Right renal cortex interstitium (tissue), 3 donors: ENCODE measurements at places on chromosomes 3 and 15.
A peak's percentile ranks its signal among the peaks of the same experiment; 100 is the strongest.

DNA sequence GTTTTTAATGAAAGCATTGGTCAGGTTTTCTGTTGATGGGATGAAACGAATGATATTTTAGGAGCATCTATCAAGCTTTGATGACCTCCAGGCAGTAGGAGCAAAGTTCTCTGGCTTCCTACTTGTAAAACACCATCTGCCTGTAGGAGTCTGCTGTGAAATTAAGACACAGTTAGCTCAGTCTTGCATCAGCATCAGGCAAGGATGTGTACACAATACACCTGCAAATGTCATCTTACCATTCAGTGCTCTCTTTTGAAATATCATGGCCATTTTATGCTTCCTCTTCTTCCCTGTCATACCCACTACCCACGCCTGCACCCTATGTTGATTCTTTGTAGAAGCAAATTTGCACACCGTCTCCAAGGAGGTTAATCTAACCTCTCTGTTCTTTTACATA lies 38.2 kb downstream of the B3GALNT1 start:
- no peak for DNase-seq

DNA sequence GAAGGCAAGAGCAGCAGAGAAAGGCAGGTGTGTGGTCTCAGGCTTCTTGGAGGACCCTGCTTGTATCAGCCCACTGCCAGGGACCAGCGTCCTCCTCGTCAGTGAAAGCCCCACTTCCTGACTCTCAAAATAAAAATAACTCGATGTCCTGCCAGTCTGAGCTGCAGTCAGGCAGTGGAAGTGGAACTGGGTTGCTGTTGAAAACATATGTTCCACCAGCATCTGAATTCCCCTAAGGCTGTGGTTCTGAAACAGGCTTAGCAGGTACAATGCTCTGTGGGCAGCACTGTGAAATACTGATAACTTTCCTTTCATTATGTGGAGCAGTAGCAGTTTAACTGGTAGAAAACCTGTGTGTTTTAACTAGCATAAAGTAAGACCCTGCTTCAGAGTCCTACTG lies 121.6 kb upstream of the EIF1B start:
- DNase-seq, result no peak

GRCh38 chr3:178518660-178519396 lies 17.4 kb upstream of the KCNMB2 start:
- no peak for DNase-seq

DNA sequence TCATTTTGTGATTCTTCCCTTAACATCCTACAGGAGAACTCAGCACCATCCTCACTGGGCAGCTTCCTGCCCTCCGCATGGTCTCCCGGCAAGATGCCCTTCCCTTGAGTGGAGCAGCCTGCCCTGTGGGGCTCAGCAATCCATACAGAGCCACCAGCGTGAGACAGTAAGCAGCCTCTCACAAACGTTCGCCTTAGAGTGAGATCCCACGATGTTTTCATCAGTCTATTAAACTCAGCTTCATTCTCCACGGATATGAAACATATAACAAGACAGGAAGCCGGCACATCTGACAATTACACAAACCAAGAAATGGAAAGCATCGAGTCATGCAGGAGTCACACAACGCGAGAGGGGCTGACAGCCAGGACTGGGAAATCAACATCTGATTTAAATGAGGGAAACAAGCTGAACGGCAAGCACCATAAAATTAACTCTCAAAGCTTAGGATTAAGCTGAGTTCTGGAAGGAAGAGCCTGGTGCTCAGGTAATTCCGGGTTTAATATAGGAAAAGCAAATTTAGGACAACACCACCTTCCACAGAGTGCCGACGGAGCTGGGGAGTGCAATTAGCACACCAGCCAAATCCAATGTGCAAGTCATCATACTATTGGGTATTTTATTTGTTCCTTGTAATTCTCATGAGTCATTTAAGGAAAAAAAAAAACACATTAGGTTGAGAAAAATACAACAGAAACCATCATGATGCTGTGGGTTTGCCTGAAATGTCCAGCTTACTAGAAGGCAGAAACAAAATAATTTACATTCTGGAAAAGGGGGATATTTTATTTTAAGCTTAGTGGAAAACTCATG lies 272.0 kb downstream of the OCA2 start:
- DNase-seq, result no peak

DNA sequence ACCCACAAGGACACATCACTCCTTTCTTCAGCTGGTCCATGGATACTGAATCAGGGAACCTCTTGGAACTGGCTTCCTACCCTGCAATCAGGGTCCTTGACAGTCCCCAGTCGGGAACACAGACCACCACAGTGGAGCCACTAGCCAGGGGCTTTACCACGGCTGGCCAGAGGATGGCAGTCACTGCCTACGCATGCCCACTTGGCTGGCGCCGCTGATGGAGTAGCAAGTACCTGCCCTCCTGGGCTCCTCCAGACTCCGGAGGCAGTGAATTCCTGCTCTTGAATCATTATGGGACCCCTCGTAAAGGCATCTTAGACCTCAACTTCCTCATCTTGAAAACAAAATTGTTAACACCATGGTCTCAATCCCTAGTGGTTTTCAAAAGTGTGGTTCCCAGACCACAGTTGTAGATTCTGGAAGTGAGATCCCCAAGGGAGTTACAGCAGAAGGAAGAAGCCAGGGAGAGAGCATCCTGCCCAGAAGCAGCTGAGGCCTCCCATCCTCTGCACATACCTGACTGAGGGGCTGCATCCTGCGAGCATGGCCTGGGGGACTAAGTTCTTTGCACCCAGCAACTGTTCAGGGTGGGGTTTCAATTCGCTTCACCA lies 9.1 kb upstream of the SKIC8 start:
- DNase-seq, result peak; percentile 52

GRCh38 chr3:178778589-178778988 lies 242.4 kb downstream of the KCNMB2 start:
- DNase-seq, result no peak

GRCh38 chr3:47877290-47877689 lies 74.4 kb downstream of the DHX30 start:
- DNase-seq, result no peak

DNA sequence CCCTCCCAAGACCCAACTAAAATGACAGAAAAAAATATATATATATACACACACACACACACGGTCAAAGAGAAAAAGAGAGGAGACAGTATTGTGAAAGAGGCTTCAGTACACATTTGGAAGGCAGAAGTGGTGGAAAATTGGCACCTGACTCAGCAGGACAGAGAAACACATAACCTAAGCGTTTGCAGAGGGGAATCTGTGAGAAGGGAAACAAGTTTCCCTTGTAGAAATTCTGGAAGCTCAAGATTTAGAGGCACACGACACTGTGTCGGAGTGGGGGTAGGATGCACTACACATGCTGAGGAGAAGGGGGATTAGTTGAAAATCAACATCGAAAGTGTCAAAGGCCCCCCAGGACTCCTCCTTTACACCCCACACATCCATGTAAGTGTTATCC lies 53.1 kb downstream of the PAK2 start:
- no peak for DNase-seq

- DNase-seq, result no peak
These were observed 118.7 kb upstream of the SMAD3 start for GRCh38 chr15:66946578-66947164.

GRCh38 chr3:86056962-86057361 lies 934.0 kb downstream of the VGLL3 start:
- DNase-seq, result no peak

DNA sequence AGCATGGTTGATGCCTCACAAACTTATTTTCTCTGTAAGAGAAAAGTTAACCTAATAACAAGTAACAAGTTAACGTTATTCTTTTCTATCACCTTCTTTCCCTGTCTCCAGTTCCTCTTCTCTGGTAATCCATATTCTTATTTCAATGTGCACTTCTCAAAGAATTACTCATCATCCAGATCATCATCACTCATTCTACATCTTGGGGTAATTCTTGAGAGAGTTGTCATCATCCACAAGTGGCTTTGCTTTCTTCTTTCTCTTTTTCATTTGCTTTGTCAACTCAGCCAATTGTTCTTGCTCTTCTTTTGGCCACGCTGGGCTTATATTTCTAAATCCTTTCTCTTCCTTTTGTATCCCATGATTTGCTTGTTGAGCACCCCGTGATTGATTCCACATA lies 20.8 kb upstream of the RNF111 start:
- DNase-seq, result no peak

GRCh38 chr15:38171973-38172372 lies 80.7 kb upstream of the SPRED1 start:
- DNase-seq, result no peak

DNA sequence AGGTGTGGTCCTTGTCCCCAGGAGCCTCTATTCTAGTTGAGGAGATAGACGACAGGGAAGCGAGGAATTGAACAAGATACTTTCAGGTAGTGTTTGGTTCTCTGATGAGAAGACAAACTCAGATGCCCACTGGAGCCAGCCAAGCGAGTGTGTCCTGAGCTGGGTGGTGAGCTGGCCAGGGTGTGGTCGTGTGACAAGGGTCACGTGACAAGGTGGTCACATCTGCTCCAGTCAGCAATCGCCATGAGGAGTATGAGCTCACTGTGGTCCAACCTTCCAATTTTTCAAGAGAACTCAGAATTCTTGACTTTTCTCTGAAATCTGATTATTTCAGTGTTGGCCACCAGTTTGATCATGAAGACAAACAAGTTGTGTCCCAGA lies 39.5 kb downstream of the SLC6A6 start:
- no peak for DNase-seq

- no peak for DNase-seq
These were observed 523.2 kb downstream of the SOX2 start for GRCh38 chr3:182234881-182235280.

DNA sequence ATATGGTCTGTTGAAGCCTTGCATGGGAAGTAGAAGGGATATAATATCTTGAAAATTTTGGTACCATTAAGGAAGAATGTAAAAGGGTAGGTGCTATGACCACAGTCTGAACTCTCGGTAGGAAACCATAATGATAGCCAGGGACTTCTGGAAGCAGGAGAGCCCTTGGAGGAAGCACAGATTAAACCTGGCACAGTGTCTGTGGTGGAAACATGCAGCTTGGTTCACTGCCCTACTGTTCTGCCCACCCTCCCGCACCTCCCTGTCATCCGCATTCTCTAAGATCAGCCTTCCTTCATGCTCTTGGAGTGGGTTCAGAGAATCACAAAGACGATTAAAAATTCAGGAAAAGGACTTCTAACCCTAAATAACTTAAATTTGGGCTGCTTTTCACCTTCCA lies 20.9 kb downstream of the VPS8 start:
- DNase-seq, result no peak

- no peak for DNase-seq
These were observed 4.6 kb downstream of the ANAPC13 start for GRCh38 chr3:134481166-134481565.

- DNase-seq, result no peak
These were observed 620.5 kb upstream of the TBL1XR1 start for GRCh38 chr3:177817751-177818150.

- no peak for DNase-seq
These were observed 77.8 kb downstream of the WWTR1 start for GRCh38 chr3:149579838-149580542.

DNA sequence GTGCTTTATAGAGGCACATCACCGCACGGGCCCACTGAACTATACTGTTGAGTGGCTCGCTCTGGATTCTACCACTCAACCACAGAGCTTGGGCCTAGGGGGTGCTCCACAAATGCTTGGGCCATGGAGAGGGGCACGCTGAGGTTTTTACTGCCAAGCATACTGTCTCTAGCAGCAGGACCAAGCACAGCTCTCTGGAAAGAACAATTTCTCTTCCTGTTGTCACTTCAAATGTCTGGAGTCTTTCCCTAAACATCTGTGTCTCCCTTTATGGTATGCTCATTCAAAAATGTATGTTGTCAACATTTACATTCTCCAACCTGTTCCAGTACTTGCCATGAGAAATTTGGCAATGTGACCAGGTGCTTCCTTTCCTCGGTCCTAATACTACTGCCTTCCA lies 114.7 kb upstream of the TPM1 start:
- no peak for DNase-seq

DNA sequence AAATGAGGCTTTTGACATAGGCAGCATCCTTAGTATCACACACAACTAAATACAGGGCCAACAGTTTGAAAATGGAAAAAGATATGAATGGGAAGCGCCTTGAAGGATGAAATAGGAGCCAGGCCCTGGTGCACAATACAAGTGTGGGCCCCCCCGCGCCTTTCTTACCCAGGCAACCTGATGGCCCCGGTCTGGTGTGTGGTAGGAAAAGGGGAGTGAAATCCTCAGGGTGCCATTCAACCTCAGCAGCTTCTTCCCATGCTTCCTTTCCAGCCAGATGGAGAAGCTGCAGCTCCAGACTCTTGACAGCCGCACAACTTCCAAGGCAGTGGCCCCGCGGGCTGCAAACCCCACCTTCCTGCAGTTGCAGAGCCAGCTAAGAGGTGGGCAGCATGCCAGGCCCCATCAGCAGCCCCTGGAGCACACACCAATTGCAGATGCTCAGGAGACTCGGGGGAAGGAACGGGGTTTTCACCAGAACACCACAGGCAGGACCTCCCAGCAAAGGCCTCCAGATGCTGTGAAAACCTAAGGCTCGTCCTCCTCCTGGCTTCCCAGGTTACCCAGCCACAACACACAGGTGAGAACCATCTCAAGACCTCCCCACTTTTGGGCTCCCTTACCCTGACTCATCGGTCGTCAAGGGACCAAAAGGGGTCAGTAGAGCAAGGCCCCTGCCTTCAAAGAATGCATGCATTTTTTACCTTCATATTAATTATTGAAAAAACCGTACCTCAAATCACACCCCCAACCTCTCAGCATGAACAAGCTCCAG lies 101.6 kb downstream of the CPN2 start:
- DNase-seq, result no peak

DNA sequence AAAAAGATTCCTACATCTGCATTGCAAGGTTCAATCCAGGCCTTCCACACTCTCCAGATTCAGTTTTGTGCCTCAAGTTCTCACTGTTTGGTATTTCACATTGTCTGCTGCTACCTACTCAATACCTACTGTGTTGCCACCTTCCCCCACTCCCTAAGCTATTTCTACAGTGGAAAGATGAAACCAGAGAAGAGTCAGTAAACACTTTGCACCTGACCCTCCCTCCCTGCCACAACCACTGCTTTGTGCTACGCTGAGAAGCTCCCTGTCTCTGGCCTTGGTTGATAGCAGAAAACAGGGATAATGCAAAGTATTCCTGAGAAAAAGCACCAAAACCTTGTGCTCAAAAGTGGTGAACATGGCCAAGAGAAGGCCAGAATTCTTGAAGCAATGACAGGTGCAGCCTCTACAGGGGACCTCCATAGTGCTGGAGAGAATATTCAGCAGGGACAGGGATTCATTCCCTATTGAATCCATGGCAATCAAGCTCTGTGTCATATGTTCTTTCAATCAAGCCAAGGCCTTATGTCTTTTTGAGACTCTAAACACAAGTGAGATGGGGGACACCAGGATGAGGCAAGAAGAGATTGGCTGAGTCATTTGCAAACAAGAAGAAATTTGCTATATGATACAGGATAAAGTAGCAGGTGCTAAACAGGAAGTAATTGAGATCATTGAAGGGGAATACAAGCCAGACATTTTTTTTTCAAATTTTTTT lies 83.5 kb upstream of the LIPC start:
- no peak for DNase-seq

GRCh38 chr3:56870436-56870835 lies 68.7 kb upstream of the ARHGEF3 start:
- no peak for DNase-seq

- no peak for DNase-seq
These were observed 238.4 kb upstream of the MDFIC2 start for GRCh38 chr3:70550723-70551319.
